ENCODE measurements at places on chromosomes 3 and 15. TPM values are rescaled to one million over a fixed set of nuclear protein-coding genes. Genes with fewer than 3 reads are reported as not detected.
A peak's percentile ranks its signal among the peaks of the same experiment; 100 is the strongest.

DNA sequence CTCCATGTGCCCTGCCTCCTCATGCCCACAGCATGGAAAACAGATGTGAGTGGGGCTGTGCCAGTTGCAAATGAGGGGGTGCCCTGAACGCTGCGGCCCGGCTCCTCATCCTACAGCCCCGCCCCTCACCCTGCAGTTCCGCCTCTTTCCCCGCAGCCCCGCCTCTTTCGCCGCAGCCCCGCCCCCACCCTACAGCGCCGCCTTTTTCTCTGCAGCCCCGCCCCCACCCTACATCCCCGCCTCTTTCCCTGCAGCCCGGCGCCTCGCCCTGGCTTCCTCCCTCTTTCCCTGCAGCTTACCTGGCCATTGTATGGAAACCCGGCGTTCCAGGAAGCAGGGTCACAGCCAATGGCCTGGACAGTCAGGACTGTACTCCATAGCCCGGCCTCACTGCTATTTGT is 284.9 kb downstream of the TLE3 start:
- no peak for DNase-seq

Gene PDZRN3
- total RNA-seq: 62.6 TPM

Gene SLC9C1
- 0.29 TPM for total RNA-seq

DNA sequence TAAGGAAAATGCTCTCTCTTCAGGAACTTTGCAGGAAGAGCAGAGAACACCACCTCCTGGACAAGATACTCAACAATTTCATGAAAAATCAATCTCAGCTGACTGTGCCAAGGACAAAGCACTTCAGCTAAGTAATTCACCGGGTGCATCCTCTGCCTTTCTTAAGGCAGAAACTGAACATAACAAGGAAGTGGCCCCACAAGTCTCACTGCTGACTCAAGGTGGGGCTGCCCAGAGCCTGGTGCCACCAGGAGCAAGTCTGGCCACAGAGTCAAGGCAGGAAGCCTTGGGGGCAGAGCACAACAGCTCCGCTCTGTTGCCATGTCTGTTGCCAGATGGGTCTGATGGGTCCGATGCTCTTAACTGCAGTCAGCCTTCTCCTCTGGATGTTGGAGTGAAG is 200.5 kb downstream of the AKAP13 start:
- peak; percentile 74 for DNase-seq

Gene PRSS50
- not detected for total RNA-seq

GRCh38 chr3:172179680-172180399 is 140.5 kb downstream of the FNDC3B start:
- no peak for DNase-seq

Gene PIERCE2
- total RNA-seq: 0.75 TPM

- DNase-seq: peak; percentile 60
Measured at GRCh38 chr15:58309963-58310928, 121.5 kb upstream of the LIPC start.

DNA sequence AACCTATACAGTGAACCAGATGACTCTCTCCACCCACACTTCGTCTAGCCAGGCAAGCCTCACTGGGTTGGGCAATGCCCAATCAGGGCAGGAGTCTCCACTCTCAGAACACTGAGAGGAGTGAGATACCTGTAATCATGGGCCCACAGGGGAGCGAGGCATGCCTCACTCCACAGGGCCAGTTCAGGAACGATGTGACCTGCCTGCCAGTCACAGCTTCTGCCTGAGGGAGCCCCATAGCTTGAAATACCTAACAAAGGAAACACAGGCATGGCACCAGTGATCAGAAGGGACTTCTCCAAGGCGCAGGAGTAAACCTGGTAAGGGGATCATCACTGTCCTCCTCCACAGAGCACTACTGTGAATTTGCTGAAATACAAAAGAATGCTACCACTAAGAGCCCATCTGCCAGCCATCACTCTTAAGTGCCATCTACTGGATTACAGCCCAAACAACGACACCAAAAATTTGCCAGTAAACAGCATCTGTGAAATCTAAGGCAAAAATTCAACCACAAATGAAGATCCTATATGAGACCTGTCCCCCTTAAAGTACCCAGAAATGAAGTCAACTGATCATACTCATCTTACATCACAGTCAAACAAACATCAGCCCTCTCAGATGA is 689.9 kb upstream of the SEMA6D start:
- no peak for DNase-seq

DNA sequence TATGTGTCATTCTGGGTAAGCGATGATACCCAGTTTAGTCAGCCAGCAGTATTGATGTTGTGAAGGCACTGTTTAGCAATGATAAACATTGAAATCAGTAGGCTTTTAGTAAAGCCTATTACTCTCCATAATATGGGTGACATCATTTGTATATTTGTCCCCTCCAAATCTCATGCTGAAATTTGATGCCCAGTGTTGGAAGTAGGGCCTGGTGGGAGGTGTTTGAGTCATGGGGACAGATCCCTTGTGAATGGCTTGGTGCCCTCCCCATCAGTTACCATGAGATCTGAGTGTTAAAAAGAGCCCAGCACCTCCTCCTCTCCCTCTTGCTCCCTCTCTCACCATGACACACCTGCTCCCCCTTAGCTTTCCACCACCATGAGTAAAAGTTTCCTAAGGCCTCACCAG is 31.4 kb upstream of the FAN1 start:
- no peak for DNase-seq

Gene ADPRH
- total RNA-seq: 13.9 TPM

DNA sequence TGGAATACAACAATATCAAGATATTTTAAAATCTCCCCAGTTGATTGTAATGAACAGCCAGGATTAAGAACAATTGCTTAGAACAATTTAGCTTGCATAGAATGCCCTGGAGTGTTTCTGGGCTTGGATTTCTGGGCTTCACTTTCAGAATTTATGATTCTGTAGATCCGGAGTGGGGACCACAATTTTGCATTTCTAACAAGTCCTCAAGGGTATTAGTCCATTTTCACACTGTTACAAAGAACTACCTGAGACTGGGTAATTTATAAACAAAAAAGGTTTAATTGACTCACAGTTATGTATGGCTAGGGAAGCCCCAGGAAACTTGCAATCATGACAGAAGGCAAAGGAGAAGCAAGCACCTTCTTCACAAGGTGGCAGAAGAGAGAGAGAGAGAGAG is 54.3 kb upstream of the MYRIP start:
- DNase-seq: no peak

DNA sequence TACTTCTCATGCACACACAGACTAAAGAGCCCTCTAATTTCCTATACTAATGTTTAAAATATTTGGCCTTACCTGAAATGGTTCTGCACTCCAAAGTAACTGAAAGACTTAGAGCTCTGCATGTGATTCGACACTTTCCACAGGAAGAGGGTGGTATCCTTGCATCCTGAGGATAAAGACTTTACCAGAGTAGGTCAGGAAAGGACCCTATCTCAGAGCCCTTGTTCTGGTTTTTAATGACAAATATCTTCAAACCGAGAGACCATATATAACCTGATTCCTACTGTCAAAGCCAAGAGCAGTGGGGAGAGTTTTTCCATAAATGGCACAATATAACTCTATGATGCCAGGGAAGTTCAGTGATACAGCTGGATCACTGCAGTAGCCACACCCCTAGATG is at the start of gene GP5:
TSS of gene GP5 (minus strand) at position 101 of the 400 bp plus-strand sequence. CDS start 984 bp downstream, outside the sequence.
- DNase-seq: no peak

Gene USP19
- 54.8 TPM for total RNA-seq

DNA sequence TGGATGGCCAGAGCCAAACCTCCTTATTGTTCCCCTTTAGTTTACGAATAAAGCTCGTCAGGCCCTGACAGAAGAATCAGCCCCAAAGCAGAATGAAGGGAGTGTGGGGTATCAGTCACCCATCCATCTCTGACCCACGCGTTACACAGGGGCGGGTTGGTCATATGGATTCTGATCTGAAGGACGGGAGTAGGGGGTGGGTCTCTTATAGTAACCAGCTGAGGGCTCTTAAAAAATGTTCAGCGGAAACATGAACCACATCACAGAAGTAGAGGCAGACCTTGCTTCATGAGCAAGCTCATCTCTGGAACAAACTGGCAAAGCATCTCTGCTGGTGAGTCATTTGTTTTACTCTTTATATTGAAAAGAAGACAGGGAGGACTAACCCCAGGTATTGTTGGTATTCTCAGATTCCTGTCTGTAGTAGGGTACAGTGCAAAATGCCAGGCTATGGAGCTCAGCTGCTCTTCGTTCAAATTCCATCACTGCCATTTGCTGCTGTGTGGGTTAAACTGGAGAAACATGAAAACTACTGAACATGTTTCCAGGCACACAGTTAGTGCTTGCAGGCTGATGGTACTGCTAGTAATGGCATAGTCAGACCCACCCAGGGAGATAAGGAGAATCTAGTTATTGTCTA is at the start of gene CXCR6:
TSS of gene CXCR6 (plus strand) at position 258 of the 640 bp plus-strand sequence. CDS start 3,018 bp downstream, outside the sequence.
- DNase-seq: no peak

DNA sequence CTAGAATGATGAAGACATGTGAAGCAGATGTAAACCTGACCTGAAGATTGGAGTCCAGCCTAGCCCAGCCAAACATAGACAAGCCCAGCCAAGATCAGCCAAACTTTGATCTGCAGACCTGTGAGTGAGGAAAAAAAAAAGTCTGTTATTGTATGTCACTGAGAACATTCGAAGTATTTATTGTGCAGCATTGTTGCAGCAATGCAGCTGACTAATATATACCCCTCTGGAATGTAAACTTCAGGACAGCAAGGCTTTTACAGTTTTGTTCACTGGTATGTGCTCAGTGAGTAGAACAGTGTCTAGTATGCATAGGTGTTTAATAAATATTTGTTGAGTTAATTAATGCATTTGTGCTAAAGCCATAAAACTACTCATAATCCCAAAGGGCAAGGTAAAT is 23.4 kb downstream of the TMEM202 start:
- no peak for DNase-seq

Gene GASK1A
- total RNA-seq: 12.2 TPM

Gene AADACL2
- total RNA-seq: not detected

Gene TRPM1
- not detected for total RNA-seq

DNA sequence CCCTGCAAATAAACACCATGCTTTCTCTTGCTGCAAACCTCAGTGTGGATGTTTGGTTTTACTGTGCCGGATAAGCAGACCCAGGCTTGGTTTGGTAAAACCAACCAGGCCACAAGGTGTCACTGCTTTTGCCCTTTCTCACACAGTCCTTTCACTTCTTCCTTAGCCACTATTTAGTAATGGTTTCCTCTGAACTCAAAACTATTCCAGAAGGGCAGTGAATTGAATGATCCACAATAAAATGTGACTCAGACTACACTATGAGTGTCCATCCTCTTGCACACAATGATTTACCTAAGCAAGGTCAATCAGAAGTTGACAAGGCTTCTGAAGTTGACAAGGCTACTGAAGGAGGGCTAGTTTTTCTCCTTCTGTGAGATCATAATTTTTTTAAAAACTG is 552.4 kb upstream of the CCDC54 start:
- no peak for DNase-seq

GRCh38 chr3:137471130-137471529 is 293.0 kb upstream of the SOX14 start:
- no peak for DNase-seq

DNA sequence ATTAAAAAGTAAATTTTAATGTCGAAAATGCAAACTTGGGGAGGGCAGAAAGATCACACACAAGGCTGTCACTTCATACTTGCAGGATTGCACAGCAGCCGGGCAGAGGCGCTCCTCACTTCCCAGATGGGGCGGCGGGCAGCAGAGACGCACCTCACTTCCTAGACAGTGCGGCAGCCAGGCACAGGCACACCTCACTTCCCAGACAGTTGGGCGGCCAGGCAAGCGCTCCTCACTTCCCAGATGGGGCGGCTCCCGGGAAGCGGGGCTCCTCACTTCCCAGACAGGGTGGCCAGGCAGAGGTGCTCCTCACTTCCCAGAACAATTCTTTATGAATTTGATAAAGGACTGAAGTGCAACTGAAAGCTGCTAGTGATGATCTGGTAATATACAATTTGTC is 21.2 kb downstream of the RLBP1 start:
- no peak for DNase-seq

GRCh38 chr3:192867645-192868044 is 50.0 kb downstream of the MB21D2 start:
- no peak for DNase-seq

Gene DUOX2
- total RNA-seq: 0.65 TPM

- DNase-seq: no peak
Measured at GRCh38 chr3:23798876-23799275, 6.9 kb upstream of the UBE2E1 start.

Gene C3orf85
- total RNA-seq: not detected

Gene PTPRG
- total RNA-seq: 85.0 TPM

DNA sequence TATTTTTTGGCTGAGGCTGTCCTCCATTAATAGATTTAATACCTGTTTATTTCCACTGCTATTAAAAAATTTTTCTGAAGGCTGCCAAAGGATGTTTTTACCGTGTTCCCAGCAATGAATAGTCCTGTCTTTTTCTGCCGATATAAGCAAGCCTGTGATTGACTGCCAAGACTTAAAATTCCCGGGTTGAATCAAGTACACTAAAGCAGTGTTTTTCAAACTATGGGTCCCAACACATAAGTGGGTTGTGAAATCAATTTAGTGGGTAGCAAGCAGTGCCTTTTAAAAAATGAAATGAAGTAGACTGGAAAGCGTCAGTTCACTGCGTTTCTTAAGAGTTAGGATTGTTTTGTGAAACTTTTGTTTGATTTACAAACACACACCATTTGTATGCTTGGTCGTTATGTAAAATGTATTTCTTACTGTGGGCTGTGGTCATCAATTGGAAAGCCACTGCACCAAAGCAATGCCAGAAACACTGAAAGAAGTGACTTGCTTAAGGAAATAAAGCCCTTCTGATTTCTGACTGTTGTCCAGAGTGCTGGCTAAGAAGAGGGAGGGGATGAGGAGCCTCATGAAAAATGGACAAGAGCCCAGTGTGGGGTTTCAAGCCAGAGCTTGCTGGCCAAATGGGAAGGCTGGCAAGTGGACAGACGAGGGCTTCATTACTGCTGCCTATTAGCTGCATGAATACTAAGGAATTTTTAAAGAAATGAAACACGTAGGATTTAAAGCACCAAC is 206.0 kb downstream of the THRB start:
- no peak for DNase-seq

DNA sequence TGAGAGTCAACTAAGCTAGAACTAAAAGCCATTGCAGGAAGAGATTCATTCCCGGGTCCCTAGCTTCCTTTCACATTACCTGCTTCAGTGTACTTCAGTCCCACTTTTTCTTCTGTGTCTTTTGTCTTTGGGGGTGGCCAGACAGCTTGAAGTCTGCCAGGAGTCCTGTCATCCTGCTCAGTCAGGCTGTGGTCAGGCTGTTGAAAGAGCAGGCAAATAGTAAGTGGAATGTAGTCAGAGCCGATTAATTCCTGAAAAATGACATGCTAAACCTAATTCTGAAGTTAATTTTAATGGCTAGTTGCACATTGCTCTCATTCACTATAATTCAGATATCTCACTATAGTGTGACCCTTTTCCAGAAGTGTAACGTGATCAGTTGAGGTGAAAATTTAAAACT is 129.6 kb downstream of the FMN1 start:
- DNase-seq: no peak

- DNase-seq: no peak
Measured at GRCh38 chr15:58396181-58396580, 35.6 kb upstream of the LIPC start.

Gene PIK3CA
- total RNA-seq: 39.1 TPM
